ENCODE measurements at places on chromosomes 2 and 18. TPM values are rescaled to one million over a fixed set of nuclear protein-coding genes. Genes with fewer than 3 reads are reported as not detected.

DNA sequence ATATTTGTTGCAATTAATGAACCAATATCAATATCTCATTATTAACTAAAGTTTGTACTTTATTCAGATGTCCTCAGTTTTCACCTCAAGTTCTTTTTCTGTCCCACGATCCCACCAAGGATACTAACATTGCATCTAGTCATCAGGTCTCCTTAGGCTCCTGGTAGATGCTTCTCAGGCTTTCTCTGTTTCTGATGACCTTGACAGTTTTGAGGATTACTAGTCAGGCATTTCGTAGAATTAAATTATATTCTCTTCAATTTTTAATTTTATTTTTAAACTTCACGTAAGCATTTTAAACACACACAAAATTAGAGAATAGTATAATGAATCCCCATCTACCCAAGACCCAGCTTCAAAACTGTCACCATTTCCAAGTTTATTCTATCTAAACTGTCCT lies 5.6 kb upstream of the ACYP2 start:
- H3K4me3 ChIP-seq, result no peak overlapping the region
- DNase-seq, result no peak

DNA sequence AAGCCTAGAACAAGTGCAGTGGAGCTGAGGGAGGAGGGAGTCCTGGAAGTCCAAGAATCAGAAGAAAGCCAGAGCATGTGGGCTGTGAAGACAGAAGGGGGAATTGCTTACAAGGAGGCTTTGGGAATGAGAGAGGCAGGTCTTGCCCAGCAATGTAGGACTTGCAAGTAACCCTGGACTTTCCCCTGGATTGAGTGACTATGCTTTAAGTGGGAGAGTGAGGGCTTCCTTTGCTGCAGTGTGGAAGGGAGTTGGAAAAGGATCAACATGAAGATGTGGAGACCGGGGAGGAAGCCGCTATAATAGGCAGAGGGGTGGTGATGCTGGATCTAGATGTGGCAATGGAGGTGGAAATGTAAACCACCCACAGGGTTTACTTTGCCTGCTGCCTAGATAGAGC lies 13.8 kb upstream of the SCYGR1 start:
- no peak overlapping the region for H3K27ac ChIP-seq
- no peak for DNase-seq
- peaks cover 6% of the 10 kb centered on the region for H3K4me1 ChIP-seq
- no peaks in the 10 kb centered on the region for H3K36me3 ChIP-seq

The EVX2 gene
- not detected for total RNA-seq

GRCh38 chr2:138209009-138209408 lies 244.7 kb downstream of the HNMT start:
- no peaks in the 10 kb centered on the region for H3K36me3 ChIP-seq
- H3K27ac ChIP-seq, result no peak overlapping the region
- no peaks in the 10 kb centered on the region for H3K27me3 ChIP-seq
- DNase-seq, result no peak

DNA sequence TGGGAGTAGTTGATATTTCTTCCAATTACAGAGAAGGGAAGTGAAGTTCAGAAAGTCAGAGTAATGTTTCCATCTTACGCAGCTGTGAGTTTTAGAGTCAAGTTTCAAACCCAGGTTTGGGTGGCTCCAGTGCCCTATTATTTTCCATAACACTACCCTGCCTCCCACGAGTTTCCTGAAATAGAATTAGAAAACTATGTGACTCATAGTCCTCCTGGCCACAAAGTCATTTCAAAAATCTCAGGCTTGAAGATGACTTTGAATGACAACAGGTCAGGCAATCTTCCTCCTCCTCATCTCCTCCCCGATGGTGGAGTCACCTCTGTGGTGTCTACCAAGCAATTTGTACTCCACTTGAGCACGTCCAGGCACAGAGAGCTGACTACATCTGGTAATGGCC lies 212.3 kb upstream of the TRIB2 start:
- no peak overlapping the region for H3K27ac ChIP-seq
- H3K4me3 ChIP-seq, result peak overlapping the region; percentile 22
- H3K36me3 ChIP-seq, result no peaks in the 10 kb centered on the region
- H3K4me1 ChIP-seq, result peaks cover 93% of the 10 kb centered on the region

The PCARE gene
- total RNA-seq, result not detected
